Activated CD4-positive, alpha-beta T cell treated with anti-CD3 and anti-CD28 coated beads for 36 hours (primary cell): ENCODE measurements at places on chromosomes 2 and 18.

GRCh38 chr18:44840058-44840790 lies 159.5 kb downstream of the SETBP1 start:
- H3K4me3 ChIP-seq, result no peak overlapping the region
- DNase-seq, result no peak
- no peaks in the 10 kb centered on the region for H3K36me3 ChIP-seq
- H3K27me3 ChIP-seq, result no peaks in the 10 kb centered on the region
- peaks cover 10% of the 10 kb centered on the region for H3K4me1 ChIP-seq
- no peak overlapping the region for H3K27ac ChIP-seq

GRCh38 chr2:26642429-26642828 lies 1.3 kb upstream of the CIB4 start:
- peaks cover 30% of the 10 kb centered on the region for H3K27me3 ChIP-seq
- H3K4me3 ChIP-seq, result no peak overlapping the region
- DNase-seq, result no peak

DNA sequence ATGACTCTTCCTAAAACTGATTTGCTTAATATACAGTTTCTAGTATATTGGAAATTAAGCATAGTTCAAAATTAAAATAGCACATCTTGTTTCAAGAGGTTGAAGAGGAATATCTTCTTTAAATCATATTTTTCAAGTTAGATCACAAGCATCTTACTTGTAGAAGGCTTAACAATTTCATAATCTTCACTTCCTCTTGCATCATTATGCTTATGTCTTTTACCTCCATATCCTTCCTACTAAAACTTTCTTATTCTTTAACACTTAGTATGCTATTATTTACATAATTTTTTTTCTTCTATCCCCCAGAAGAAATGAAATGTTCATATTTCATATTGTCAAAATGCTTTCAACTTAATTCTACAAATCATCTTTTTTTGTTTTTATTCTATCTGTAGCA lies 1354.9 kb upstream of the TMEFF2 start:
- no peak overlapping the region for H3K4me3 ChIP-seq
- H3K27ac ChIP-seq, result no peak overlapping the region
- H3K27me3 ChIP-seq, result no peaks in the 10 kb centered on the region

- no peaks in the 10 kb centered on the region for H3K27me3 ChIP-seq
- H3K4me1 ChIP-seq, result no peaks in the 10 kb centered on the region
- no peak for DNase-seq
- no peak overlapping the region for H3K27ac ChIP-seq
- no peak overlapping the region for H3K4me3 ChIP-seq
These were observed 497.3 kb downstream of the CCDC85A start for GRCh38 chr2:56680971-56681631.

GRCh38 chr2:118322406-118322805 lies 234.1 kb downstream of the INSIG2 start:
- H3K4me1 ChIP-seq, result no peaks in the 10 kb centered on the region
- no peak for DNase-seq
- no peak overlapping the region for H3K4me3 ChIP-seq
- H3K36me3 ChIP-seq, result no peaks in the 10 kb centered on the region

DNA sequence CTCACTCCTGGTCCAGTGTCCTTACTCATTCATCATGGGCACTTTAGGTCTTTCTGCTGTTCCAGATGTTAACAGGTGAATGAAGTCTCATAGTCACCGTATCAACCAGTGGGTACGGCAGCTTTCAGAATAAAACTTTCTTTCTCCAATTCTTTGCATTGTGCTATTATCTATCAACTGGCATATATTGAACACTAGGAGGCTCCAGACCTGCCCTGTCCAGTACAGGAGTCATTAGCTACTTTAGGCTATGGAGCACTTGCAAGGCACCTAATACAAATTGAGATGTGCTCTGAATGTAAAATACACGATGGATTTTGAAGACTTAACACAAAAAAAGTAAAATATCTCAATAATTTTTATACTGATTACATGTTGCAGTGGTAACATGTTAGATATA lies 43.2 kb upstream of the NEB start:
- H3K27me3 ChIP-seq, result no peaks in the 10 kb centered on the region
- no peak overlapping the region for H3K4me3 ChIP-seq
- DNase-seq, result no peak
- H3K27ac ChIP-seq, result no peak overlapping the region

DNA sequence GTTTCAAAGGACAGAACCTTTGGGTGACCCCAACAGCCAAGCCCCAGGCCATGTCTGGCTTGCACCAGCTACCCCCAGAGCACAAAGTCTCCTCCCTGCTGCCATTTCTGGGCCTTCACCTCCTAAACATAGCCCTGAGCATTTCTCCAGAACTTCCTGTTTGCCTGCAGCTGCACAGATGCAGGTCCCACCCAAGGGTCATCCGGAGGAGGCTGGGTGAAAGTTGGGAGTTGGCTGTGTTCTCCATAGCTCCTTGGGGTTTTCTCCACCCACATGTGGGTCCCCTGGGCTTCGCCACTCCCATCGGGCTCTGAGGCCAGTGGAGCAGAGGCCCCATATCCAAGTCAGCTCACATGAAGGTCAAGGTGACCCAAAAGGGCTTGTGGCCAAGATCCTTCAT lies 4.3 kb downstream of the TNP1 start:
- peaks cover 3% of the 10 kb centered on the region for H3K27me3 ChIP-seq
- H3K36me3 ChIP-seq, result no peaks in the 10 kb centered on the region
- no peak overlapping the region for H3K4me3 ChIP-seq
- H3K27ac ChIP-seq, result no peak overlapping the region

GRCh38 chr2:217650716-217651360 lies 352.0 kb downstream of the TNS1 start:
- no peak overlapping the region for H3K27ac ChIP-seq
- peaks cover 3% of the 10 kb centered on the region for H3K4me1 ChIP-seq
- no peaks in the 10 kb centered on the region for H3K36me3 ChIP-seq
- H3K4me3 ChIP-seq, result no peak overlapping the region
- DNase-seq, result peak; percentile 43

DNA sequence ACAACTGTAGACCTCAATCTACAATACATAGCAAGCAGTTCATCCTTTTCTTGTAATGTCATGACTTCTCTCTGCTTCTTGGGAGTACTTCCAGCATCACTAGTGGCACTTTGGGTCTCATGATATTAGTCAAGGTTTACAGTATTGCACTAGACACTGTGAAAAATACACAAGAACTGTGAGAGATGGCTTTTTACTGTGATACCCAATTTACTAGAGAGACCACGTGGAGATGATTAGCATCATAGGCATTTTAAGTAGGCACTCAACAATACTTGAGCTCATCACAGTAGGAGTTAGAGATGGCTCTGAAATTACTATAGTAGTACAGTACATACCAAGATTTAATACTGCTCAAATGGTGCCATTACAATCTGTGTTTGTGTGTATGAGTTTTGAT lies 112.8 kb upstream of the EML6 start:
- H3K36me3 ChIP-seq, result no peaks in the 10 kb centered on the region
- H3K27ac ChIP-seq, result no peak overlapping the region
- H3K4me1 ChIP-seq, result peaks cover 54% of the 10 kb centered on the region
- H3K27me3 ChIP-seq, result no peaks in the 10 kb centered on the region

GRCh38 chr2:218856167-218856895 lies 3.3 kb upstream of the WNT6 start:
- no peaks in the 10 kb centered on the region for H3K36me3 ChIP-seq
- no peak for DNase-seq
- H3K4me3 ChIP-seq, result no peak overlapping the region
- H3K27ac ChIP-seq, result no peak overlapping the region
- peaks cover 15% of the 10 kb centered on the region for H3K4me1 ChIP-seq

GRCh38 chr18:58417752-58418151 lies 211.1 kb downstream of the ALPK2 start:
- DNase-seq, result no peak
- H3K4me1 ChIP-seq, result no peaks in the 10 kb centered on the region
- H3K36me3 ChIP-seq, result no peaks in the 10 kb centered on the region

DNA sequence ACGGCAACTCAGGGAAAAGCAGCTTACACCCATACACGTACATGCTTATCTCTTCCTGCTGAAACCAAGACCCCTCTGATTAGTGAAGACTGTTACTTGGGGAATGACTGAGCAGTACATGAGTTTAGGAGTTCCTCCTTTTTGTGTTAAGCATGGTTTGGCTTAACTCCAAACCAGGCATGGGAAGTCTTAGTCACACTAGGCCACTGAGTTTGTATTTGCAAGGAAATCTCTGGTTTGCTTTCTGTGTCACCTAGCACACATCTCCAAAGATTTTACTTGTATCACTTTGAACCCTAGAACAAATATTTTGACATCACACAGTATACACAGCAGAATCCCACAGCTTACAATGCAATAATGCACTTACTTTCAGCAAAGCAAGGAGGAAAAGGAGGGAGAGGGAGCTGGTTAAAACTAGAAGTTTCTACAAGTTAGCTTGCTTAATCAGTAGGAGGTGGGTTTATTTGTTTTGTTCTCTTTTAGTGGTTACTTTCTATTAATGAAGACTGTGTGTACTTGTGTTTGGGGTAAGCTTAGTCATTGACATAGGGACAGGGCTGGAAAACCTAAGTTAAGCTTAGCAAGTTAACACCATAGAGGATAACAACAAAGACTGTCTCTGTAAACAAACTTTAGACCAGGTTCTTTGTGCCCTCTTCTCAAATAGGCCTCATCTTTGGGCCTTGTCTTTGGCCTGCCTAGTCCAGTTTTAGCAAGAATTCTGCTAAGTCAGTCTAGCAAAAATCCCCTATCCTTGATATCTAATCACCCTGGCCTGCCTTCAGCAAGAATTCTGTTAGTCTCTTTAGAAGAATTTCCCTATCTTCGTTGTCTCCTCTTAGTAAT lies 219.4 kb downstream of the MREG start:
- H3K27ac ChIP-seq, result no peak overlapping the region
- H3K27me3 ChIP-seq, result no peaks in the 10 kb centered on the region
- no peak overlapping the region for H3K4me3 ChIP-seq
- no peaks in the 10 kb centered on the region for H3K36me3 ChIP-seq

GRCh38 chr18:70649683-70650082 lies 360.8 kb downstream of the SOCS6 start:
- H3K36me3 ChIP-seq, result peaks cover 2% of the 10 kb centered on the region
- H3K4me3 ChIP-seq, result no peak overlapping the region
- H3K27me3 ChIP-seq, result no peaks in the 10 kb centered on the region
- DNase-seq, result no peak
- no peak overlapping the region for H3K27ac ChIP-seq
- H3K4me1 ChIP-seq, result peaks cover 13% of the 10 kb centered on the region

GRCh38 chr2:128311216-128311754 lies 7.4 kb downstream of the HS6ST1 start:
- no peaks in the 10 kb centered on the region for H3K27me3 ChIP-seq
- peaks cover 13% of the 10 kb centered on the region for H3K36me3 ChIP-seq
- no peak overlapping the region for H3K4me3 ChIP-seq
- H3K27ac ChIP-seq, result no peak overlapping the region

GRCh38 chr2:226693521-226693920 lies 106.1 kb downstream of the IRS1 start:
- no peak overlapping the region for H3K4me3 ChIP-seq
- no peaks in the 10 kb centered on the region for H3K36me3 ChIP-seq
- no peak overlapping the region for H3K27ac ChIP-seq
- DNase-seq, result no peak
- H3K27me3 ChIP-seq, result peaks cover 18% of the 10 kb centered on the region

GRCh38 chr2:99850084-99850710 lies 292.2 kb downstream of the AFF3 start:
- no peak overlapping the region for H3K27ac ChIP-seq
- no peak for DNase-seq
- no peak overlapping the region for H3K4me3 ChIP-seq
- no peaks in the 10 kb centered on the region for H3K36me3 ChIP-seq
- no peaks in the 10 kb centered on the region for H3K27me3 ChIP-seq

- peak; percentile 74 for DNase-seq
- peak within 1 kb of the TSS; percentile 81 for H3K4me3 ChIP-seq
- H3K36me3 ChIP-seq, result peaks cover 3% of the 10 kb centered on the region
- H3K4me1 ChIP-seq, result peaks cover 40% of the 10 kb centered on the region
- no peaks in the 10 kb centered on the region for H3K27me3 ChIP-seq
These were observed at the start of gene MFSD6 for GRCh38 chr2:190407662-190408537. TSS of gene MFSD6 (plus strand) at chr2:190408355. CDS start at chr2:190436030, 27,675 bp downstream.

GRCh38 chr18:75198036-75198435 lies 10.9 kb downstream of the PTGR3 start:
- no peak overlapping the region for H3K4me3 ChIP-seq
- peaks cover 15% of the 10 kb centered on the region for H3K4me1 ChIP-seq
- peaks cover 10% of the 10 kb centered on the region for H3K36me3 ChIP-seq
- H3K27me3 ChIP-seq, result no peaks in the 10 kb centered on the region
- no peak overlapping the region for H3K27ac ChIP-seq
- DNase-seq, result no peak

- no peak for DNase-seq
- no peaks in the 10 kb centered on the region for H3K4me1 ChIP-seq
- H3K27me3 ChIP-seq, result no peaks in the 10 kb centered on the region
- no peak overlapping the region for H3K4me3 ChIP-seq
These were observed 1057.2 kb upstream of the TMEFF2 start for GRCh38 chr2:193251909-193252308.

DNA sequence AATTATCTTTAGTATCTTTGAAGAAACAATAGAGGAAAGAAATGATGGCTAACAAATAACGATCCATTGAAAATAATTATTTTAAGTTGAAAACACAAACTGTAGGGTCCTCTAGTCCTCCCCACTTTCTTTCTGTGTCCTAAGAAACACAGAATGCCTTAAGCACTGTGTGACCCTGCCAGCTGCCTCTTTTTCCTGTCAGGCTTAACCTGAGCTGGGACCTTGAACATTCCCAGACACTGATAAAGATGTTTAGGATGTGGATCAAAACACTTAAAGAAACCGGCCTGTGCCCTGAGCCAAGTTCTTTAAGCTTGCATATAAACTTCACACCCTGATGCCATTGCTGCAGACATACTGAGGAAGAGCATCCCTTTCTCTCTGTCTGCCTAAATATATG lies 755.4 kb upstream of the VRK2 start:
- DNase-seq, result no peak
- no peak overlapping the region for H3K4me3 ChIP-seq
- no peak overlapping the region for H3K27ac ChIP-seq
- no peaks in the 10 kb centered on the region for H3K4me1 ChIP-seq

DNA sequence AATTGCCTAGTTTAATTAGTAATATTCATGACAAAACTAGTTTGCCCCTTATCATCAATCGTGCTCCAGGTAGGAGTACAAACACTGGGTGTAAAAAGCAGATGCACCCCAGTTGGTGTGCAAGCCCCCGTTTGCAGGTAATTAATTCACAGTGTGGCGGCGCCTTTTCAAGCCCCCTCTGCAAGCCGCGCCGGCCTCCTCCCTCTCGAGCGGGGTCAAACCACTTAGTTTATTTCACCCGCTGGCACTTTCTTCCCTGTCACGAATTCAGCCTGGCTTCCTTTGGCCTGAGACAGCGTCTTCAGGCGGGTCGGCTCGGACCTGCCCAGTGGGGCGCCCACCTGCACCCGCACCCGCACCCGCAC lies 64.7 kb upstream of the MAPRE2 start:
- peaks cover 32% of the 10 kb centered on the region for H3K27me3 ChIP-seq
- no peaks in the 10 kb centered on the region for H3K36me3 ChIP-seq
- peak overlapping the region; percentile 73 for H3K4me3 ChIP-seq

DNA sequence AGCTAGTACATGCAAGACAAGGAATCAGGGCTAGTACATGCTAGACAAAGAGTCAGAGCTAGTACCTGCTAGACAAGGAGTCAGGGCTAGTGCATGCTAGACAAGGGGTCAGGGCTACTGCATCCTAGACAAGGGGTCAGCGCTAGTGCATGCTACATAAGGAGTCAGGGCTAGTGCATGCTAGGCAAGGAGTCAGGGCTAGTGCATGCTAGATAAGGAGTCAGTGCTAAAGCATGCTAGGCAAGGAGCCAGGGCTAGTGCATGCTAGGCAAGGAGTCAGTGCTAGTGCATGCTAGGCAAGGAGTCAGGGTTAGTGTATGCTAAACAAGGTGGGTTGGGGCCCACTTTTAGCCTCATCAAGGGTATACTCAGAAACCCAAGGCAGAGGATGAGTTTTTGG lies 90.1 kb upstream of the FAM136A start:
- H3K36me3 ChIP-seq, result no peaks in the 10 kb centered on the region
- no peak for DNase-seq
- H3K27ac ChIP-seq, result no peak overlapping the region
